Head of caudate nucleus (tissue), 42 donors: ENCODE measurements at places on chromosomes 5 and 9.

GRCh38 chr5:66144834-66145390 is 812 bp downstream of the SREK1 start:
- no peak for DNase-seq

- DNase-seq = no peak
These were observed 220.5 kb downstream of the SLC12A2 start for GRCh38 chr5:128304088-128304487.

DNA sequence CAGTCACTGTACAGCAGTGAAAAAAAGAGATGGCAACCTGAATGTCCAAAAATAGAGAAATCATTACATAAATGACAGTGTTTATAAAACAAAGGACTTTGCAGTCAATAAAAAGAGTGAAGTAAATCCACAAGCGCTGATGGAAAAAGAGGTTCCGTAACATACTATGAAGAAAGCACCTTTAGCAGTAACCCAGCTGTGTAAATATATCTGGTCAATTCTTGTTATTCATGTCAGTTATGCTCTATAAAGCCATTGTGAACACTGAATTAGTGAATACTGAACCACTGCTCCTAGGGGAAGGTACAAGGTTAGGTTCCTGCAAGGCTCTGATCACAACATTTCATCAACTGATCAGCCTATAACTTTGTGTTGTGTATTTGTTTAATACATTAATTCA is 39.5 kb downstream of the CCNJL start:
- DNase-seq = no peak

DNA sequence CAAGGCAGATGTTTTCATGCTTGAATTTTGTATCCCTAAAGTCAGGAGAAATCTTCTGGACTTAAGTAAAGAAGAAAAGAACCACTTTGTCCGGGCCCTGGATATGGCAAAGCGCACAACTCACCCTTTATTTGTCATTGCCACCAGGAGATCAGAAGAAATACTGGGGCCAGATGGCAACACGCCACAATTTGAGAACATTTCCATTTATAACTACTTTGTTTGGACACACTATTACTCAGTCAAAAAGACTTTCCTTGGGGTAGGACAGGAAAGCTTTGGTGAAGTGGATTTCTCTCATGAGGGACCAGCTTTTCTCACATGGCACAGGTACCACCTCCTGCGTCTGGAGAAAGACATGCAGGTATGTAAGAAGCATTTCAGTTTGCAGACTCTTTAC is 2.3 kb downstream of the TYRP1 start:
- no peak for DNase-seq

- no peak for DNase-seq
These were observed 250.5 kb downstream of the BNC2 start for GRCh38 chr9:16619914-16620520.

- DNase-seq = no peak
These were observed 11.7 kb upstream of the AQP3 start for GRCh38 chr9:33459115-33459514.

DNA sequence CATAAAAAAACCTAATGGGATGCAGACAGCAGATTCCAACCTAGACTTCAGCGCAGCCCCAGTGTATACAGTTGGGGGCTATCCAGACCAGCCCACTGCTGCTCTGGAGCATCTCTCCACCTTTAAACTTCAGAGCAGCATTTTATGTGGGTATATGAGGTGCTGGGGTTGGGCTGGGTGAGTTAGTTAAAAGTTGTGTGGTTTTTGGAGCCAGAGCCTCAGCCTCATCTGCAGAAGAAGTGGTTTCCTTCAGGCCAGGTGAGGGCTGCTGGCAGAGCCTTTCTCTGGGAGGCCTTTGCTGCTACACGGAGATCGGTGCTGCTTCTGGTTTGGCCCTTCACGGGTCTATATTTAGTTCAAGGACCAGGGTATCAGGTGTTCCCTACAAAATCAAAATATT is 228.3 kb downstream of the PDZD2 start:
- no peak for DNase-seq

DNA sequence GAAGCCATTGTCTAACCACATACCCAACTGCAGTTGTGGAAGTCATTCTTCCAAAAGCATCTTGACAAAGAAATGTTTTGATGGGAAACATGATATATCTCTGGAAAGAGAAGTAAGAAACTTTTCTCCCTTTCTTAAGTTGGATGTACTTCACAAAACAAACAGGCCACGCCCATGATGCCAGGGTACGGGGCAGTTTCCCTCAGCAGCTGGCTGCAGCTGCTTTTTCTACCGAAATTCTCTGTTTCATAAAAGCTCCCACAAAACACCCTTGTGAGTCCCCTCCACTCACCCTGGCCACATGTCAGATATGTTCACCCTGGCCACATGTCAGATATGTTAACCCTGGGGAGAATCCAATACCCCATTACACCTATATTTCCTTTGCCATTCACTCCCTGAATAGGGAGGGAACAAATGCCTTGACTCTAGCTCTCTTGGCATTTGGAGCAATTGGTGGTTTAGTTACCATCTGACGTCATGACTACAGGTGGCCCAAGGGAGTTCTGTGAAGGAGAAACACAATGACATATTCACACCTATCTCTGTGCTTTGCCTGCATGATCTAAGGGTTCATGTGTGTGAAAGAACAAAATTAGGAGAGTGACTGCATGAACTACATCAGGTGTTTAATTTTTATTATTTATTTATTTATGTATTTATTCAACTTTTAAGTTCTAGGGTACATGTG is 103.0 kb downstream of the AOPEP start:
- DNase-seq = no peak
